ENCODE measurements at places on chromosomes 1 and 21.

GRCh38 chr1:218718977-218719376 is 373.8 kb downstream of the TGFB2 start:
- no peak for DNase-seq

- no peak for DNase-seq
Measured at GRCh38 chr21:35404247-35404646, 355.1 kb upstream of the RUNX1 start.

DNA sequence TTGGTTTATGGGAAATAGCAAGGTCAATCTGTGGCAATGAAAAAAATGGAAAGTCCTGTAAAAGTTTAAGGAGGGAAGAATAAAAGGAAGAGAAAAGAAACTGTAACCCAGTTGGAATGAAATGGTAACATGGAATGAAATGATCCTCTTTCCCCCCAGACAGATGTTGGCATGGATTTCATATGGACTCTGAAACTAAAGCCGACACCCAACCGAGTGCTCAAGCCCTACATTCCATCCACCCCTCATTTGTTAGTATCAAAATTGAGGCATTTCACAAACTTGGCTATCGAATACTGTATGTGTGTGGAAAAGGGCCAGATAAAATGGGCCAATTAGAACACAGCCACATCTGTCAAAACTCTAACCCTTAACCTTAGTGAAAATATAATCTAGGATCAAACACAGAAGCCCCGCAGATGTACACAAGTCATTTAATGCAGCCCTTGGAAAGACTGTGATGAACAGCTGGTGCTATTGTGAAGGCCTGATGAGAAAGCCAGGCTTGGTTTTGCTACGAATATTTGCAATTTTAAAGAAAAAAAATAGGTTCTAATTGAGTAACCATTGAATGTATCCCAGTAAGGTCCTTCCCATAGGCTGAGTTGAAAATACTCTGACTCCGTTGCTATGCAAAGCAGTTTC is 72.6 kb upstream of the RGL1 start:
- no peak for DNase-seq

DNA sequence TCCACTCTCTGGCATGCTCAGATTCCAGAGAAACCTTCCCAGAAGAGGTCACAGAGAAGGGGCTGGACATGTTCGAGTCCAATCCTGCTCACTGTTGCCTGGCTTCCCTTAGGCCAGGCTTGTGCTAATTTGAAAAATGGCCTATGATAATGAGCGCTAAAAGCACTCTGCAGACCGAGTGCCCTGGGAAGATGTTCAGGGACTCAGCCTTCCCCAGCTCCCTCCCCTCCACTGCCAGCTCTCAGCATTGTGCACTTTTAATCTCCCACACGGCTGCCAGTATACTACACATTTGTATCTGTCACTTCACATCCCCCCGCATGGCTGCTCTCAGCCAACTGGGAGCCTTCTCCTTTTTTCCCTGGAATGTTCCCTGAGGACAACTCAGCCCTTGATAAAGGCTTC is 24.1 kb downstream of the FAM163A start:
- no peak for DNase-seq

- no peak for DNase-seq
Measured at GRCh38 chr1:180779584-180779983, 133.1 kb upstream of the KIAA1614 start.

GRCh38 chr1:94540440-94541245 is 916 bp downstream of the F3 start:
- no peak for DNase-seq

DNA sequence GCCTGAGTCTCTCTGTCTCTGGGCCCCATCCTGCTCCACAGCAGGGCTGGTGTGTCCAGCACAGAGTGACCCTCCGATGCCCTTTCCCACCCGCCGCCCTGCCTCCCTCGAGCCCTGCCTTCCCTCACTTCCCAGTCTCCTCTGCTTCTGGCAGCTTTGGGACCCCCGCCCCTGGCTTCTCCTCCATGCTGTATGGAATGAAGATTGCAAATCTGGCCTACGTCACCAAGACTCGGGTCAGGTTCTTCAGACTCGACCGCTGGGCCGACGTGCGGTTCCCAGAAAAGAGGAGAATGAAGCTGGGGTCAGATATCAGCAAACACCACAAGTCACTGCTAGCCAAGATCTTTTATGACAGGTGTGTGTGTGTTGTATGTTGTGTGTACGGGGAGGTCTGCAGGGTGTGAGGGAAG is 14.3 kb downstream of the MOV10 start:
- no peak for DNase-seq

- peak; percentile 57 for DNase-seq
Measured at GRCh38 chr21:16588433-16588860, 858.7 kb downstream of the USP25 start.

DNA sequence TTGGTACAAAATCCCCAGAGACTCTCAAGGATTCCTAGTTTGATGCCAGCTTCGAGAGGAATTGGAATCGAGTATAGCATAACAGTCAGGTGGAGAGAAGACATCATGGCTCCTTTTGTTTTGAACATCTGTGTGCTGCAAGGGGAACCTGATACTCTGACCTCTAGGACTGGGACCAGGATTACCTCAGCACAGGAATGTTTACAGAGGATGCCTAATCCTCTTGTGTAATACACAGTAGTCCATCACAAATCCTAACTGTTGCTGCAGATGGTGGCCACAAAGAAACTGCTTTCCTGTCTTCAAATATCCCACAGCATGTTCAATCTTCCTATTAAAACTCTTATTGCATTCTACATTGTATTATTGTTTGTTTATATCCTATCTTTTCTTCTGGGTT is 111.8 kb upstream of the PRMT6 start:
- DNase-seq, result no peak

DNA sequence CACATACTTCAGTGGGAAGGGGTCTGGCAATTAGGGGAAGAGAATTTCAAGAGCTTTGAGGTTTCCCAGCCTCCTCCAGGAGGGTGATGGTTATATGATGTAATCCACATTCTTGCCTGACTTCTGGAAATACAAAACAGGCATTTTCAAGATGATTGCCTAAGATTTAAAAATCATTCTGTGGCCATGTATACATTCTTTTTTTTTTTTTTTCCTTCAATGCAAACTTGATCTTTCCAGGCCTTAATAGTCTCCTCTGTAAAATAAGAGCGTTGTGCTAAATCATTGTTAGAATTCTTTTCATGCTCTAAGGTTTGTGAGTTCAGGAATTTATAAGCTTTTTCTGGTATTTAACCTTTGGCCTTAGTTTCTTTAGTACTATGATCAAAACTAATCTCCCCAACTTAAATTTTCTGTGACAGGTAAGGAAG is 192.3 kb upstream of the HMCN1 start:
- peak; percentile 10 for DNase-seq

DNA sequence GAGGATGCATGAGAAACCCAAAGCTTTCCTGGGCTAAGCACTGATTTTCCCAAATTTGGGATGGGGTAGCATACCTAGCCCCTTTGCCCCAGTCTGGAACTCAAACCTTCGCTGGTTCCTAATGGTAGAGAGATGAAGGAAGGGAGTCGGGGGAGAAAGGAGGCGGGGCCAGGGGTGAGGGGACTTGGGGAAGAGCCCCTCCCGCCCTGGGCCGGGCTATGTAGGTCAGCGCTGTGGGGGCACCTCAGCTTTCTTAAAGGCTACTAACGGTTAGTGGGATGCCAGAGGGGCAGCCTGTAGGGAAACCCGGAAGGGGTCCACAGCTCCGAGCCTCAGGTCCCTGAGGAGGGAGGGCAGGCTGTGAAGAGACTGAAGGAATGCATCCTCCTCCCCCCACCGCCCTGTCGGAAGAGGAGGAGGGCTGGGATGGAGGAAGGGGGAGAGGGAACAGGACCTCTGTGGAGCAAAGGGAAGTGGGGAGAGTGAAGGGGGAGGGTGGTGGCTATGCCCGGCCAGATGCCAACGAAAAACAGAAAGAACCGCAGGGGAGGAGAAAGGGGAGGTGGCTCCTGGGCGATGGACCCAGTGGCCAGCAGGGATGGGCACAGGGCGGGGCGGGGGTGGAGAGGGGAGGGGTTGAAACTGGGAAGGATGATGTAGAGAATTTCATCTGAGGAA is 1.3 kb downstream of the CADM3 start:
- no peak for DNase-seq

GRCh38 chr1:172673761-172674160 is 14.9 kb downstream of the FASLG start:
- DNase-seq, result no peak

- no peak for DNase-seq
Measured at GRCh38 chr1:162873671-162874666, 13.0 kb upstream of the CCDC190 start.

DNA sequence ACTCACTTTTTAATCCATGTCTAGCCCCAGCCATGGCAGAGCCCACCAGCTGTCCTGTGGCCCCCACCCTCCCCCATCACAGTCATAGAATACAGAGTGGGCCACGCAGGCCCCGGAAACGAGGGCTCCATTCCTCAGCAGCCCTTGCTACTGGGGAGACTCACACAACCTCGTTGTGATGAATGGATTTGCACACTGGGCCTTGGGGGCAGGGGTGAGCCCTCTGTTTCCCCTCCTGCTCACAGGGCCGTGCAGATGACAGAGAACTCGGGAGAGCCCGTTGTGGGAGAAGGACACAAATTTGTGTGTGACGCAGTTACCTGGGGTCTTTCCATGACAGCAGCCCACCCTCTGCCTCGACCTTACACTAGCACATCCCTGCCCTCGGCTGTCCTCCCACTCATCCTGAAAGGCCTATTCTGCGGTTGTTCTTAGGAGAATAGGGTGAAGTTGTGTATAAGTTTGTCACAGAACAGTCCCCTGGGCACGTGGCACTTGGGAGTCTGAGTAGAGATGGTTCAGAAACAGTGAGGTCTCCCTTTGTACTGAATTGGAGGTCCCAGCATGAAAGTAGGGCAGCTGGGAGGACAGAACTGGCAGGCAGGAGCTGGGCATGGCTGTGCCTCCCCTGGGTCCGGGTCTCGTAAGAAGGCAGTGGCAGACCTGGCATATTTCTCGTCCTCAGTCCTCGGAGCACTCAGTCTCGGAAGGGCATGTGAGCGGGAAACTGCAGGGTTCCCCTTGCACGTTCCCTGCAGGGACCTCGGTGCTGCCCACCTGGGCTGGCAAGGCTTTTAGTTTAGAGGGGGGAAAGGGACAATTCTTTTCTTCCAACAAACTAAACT is 6.8 kb downstream of the AGT start:
- DNase-seq, result no peak

DNA sequence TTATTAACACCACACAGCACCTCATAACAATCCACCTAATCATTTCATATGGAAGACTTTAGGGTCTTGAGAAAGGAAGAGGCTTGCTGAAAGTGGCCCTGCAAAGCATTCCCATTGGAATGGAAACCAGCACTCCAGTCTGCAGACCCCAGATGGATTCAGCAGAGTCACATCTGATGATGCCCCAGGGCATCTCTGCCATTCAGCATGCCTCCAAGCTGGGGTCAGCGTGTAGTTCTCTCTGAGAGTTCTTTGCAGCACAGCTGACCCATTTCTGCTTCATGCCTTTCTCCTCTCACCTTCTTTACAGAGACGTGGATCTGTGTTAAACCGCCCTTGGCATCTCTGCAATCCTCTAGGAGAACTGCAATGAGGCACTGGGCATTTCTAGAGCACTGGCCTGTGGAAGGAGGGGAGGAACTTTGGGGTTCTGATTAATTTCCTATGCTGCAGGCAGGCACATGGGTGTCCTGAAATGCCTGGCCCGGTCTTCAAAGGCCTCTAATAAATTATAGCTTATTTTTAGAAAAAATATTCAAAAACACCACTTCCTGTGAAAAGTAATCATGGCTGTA is 2.6 kb upstream of the LUZP1 start:
- no peak for DNase-seq

- DNase-seq, result no peak
Measured at GRCh38 chr1:41364442-41365319, 3.4 kb downstream of the FOXO6 start.

DNA sequence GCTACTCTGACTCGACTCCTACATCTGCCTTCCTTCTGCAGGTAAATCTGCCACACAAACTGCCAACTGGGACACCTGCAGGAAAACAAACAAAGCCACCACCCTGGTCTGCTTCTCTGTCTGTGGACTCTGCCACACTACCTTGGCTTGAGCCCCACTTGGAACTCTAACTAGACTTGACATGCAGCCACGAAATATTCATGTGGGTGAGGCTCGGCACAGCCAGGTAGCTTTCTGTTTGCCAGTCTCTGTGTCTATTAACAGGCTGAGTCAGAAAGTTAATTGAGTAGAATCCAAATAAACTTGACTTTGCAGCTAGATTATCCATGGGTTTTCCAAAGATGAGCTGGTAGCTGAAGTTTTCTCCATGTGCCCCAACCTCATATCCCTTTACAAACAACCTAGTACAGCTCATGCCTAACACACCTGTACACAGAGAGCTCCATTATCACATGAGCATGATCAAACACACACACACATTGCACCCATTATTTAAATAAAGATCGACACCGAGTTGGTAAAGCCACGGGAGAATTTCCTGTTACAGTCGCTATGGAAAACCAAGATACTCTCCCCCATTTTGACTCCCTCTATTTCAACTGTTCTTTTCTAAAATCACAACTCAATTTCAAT is 808 bp downstream of the C1orf116 start:
- no peak for DNase-seq

DNA sequence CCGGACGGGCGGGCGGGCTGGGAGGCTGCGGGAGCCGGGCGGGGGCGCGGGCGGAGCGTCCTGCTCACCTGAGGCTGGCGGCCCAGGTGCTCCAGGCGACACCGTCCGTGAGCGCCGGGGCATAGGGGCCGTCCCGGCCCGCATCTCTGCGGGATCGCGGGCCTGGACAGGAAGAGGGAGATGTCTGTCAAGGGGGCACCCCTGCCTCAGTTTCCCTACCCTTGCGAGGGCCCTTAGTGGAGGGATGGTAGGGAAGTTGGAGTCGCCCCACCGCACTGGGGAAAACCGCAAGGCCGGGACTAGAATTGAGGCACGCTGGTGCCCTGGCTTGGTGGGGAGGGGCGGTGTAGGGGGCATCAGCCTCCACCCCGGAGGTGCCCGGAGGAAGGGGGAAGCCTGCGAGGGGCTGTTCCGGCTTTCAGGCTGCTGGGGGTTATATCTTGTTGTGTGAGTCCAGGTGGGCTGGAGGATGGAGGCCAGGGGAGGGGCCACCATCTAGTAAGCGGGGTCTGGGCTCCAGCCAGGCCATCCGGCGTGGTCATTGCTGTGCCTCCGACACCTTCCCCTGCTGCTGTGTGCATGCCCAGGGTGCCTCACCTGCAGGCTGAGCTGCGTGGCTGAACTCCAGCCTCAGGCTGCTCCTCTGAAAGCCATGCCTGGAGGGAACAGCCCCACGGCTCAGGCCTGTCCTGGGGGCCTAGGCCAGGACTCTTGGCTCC is 580 bp downstream of the VWA1 start:
- DNase-seq, result no peak
